ENCODE measurements at places on chromosomes 2 and 18.
A peak's percentile ranks its signal among the peaks of the same experiment; 100 is the strongest.

- no peak for DNase-seq
These were observed 71.3 kb downstream of the SMC6 start for GRCh38 chr2:17682098-17682857.

DNA sequence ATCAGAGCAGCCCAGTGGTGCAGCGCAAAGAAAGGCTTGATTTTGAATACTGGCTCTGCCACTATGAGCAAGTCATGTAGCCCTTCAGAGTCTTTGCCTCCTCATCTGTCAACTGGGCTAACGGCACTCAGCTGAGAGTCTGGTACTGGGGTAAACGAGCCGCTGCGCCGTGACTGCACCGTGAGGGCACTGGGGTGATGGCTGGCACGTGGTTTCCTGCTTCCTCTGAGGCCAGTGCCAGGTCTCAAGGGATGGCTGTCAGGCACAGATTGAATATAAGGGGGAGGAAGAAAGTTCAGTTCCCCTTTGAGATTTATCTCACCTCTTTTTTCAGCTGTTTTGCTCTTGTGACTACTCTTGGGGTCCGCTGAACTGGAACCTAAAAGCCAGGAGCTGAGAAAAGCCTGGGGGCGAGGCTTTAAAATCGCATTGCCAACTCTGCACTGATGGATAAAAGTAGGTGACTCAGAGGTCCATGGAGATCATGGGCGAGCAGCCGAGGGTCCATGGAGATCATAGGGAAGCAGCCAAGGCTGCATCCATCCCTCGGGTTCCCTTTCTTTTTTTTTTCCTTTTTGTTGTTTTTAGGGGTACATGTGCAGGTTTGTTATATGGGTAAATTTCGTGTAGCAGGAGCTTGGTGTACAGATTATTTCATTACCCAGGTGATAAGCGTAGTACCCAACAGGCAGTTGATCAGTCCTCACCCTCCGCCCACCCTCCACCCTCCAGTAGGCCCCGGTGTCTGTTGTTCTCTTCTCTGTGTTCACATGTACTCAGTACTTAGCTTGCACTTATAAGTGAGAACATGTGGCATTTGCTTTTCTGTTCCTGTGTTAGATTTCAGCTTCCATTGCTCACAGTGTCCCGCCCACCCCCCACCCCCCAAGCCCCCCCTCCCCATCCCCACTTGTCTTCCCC is 114.3 kb downstream of the SPP2 start:
- no peak for DNase-seq

DNA sequence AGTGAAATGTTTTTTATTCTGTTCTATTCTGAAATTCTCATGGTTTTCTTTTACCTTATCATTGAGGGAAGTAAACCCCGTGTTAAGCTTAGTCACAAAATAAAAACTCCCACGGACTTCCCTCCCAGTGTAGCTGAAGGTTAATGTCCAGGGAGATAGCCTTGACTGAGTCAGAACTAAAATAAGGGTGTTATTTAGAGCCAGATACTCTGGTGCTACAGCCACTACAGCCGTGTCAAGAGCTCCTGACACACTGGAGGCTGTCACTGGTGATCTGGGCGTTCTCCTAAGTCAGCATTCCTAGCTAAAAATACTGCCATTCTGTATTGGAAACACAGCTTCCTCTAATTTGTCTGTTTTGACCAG is 82.0 kb upstream of the RANBP2 start:
- peak; percentile 92 for DNase-seq

- DNase-seq, result peak; percentile 84
These were observed 34.1 kb downstream of the PTPRM start for GRCh38 chr18:7601246-7601615.

DNA sequence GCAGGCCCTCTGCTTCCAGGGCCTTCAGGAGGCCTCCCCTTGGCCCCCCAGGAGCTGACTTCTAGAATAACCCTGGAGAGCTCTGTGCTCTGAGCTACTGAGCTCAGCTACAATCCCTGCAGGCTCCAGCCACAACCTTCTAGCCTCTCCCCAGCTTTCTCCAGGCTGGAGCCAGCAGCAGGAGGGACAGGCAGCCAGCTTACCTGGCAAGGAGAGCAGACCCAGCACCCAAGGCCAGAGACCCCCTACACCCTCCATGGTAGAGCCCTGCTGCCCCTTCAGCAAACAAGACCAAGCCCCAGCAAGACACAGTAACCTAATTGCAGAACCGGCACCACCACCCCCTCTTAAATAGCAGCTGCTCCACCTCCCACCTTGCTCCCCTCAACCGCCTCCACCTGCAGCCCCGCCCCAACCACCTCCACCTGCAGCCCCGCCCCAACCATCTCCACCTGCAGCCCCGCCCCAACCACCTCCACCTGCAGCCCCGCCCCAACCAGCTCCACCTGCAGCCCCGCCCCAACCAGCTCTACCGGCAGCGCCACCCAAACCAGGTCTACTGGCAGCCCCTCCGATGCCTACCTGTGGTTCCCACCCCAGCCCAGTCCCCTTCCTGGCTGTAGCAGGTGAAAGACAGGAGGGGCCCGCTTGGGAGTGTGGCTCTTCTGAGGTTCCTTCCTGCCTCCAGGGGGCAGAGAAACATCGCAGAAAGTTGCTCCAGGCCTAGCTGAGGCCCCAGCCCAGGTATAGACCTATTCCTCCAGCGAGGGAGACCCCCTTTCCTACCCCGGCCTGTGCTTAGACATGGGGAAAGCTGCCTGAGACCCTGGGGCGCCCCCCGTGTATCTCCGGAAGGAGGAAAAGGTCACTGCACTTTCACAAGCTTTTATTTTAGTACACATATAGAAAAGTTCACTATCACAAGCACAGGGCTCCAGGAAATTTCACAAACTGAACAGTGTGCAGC is at the start of gene ASTL:
Gene ASTL, minus strand, starts transcription at position 324 of the 967 bp plus-strand sequence. Its CDS starts 66 bp downstream, at position 258.
- peak; percentile 67 for DNase-seq

- DNase-seq, result peak; percentile 51
These were observed 36.1 kb downstream of the SPIRE1 start for GRCh38 chr18:12621742-12622306.

GRCh38 chr18:46447792-46448191 is 209.2 kb downstream of the LOXHD1 start:
- DNase-seq, result no peak

DNA sequence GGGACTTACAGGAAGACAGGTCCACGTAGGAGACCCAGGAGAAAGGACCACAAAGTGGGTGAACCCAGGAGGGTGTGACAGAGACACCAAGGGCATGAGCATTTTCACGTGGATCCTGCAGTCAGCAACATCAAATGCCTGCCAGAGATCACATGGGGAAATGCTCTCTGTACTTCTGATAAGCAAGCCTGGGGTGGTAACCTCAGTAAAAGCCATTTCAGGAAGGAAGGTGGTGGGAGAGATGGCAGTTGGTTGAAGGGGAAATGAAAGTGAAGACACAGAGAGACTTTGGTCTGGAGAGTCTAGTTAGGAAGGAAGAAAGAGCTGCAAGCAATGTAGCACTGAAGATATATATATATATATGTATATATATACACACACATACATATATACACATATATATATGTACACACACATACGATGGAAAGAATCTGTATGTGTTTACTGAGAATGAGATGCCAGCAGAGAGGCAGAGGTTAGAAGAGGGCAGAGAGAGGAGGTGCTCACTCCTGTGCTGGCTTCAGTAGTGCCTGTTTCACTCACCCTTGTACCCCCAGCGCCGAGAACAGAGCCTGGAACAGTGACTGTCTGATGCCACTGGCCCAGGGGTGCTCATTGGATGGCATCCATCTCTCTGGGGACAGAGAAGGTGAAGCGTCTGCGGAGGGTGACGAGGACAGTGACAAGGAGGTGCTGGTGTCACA is 314.9 kb downstream of the AFF3 start:
- no peak for DNase-seq

DNA sequence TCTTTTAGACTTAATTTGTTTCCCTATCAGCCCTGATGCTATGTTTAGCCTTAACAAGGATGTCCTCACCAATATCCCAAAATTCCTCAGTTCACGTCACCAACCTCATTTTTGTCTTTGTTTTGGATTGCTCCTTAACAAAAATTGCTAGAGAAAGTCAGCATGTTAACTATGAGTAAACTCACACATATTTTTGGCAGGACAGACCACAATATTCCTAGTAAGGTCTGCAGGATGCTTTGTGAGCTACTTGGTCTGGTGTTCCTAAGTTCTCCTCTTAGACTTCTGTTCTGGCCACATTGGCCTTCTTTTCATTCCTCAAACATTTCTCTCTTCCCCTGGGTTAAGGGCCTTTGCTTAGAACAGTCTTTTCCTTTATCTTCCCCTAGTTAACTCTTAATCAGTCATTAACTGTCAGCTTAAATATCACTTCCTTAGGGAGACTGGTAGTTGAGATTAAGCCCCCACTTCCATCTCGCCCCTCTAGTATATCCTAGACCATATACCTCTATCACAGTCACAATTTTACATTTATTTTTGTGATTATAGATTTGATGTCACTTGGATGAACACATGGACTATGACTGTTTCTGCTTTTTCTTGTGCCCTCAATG is 116.2 kb downstream of the ADCYAP1 start:
- no peak for DNase-seq

GRCh38 chr2:157792335-157793052 is 83.6 kb downstream of the ACVR1 start:
- DNase-seq, result peak; percentile 53

- DNase-seq, result no peak
These were observed 44.2 kb downstream of the SP140 start for GRCh38 chr2:230269715-230270114.

DNA sequence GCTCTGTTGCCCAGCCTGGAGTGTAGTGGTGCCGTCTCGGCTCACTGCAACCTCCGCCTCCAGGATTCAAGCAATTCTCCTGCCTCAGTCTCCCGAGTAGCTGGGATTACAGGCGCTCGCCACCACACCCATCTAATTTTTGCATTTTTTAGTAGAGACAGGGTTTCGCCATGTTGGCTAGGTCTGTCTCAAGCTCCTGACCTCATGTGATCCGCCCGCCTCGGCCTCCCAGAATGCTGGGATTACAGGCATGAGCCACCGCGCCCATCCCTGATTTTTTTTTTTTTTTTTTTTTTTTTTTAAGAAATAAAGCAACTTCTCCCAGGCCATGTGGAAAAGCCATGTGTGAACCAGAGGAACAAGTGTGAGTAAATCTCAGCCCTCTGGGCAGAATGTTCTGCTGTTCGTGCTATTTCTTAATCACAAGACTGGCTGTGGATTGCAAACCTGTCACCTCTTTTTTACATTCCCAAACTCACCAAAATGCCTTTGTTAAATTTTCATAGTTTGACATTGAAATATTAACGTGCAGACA is 6.4 kb upstream of the SH3BP4 start:
- DNase-seq, result no peak

DNA sequence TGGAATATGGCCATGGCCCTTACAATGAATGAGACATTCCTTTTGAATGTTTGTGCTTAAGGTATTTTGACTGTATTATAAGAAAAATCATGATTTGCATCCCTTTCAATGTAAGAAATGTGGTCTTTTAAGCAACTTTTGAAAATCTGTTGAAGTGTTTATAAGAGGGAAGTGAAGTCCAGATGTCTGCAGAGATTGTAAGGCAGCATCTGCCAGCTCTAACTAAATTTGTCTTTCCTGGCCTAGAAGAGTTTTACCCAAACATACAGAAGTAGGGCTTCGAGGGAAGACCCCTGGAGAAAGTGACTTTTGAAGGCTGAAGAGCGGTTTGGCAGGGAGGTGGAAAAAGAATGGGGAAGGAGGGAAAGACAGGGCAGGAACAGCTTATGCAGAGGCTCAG is 12.2 kb downstream of the EML6 start:
- no peak for DNase-seq

GRCh38 chr2:69390471-69390870 is 3.4 kb upstream of the GFPT1 start:
- no peak for DNase-seq

- DNase-seq, result peak; percentile 71
These were observed at the start of gene MREG for GRCh38 chr2:216013080-216013909. TSS of gene MREG (minus strand) at chr2:216013551. CDS start at chr2:216013327, 224 bp downstream.

DNA sequence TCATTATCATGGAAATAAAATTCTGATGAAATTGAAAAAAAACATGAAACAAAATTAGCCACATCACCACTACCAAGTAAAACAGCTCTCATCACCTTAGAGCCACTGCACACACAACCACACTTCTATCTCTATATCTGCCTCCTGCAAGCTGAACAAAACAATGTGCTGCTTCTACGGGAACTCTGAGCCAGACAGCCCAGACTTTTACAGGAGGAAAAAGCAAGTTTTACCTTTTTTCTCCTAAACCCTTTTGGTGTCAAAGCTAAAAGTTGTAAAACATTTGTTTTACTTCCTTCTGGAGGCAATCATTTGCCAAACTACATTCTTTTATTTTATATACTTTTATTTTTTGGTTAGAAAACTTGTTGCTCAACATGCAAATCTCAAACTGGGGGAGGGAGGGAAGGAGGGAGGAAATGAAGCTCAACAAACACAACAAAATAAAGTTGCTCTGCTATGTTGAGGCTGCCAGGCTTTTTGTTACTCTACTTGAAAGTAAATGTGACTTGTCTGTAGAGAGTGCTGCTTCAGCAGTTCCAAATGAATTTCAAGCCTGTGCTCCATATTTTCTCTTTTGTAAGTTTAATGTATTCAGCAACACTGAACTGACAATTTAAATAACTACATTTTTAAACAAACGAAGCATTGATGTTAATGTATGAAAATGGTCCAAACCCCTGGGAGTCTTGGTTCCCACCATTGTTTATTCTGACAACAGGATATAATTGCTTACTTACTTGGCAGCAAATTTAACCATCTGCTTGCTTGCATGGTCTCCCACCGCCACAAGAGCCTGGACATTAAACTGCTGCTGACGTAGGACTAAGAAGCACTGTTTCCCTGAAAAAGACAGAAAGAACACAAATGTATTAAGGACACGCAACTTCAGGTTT is 24.5 kb downstream of the DARS1 start:
- DNase-seq, result peak; percentile 53

GRCh38 chr2:10212827-10213226 is 89.9 kb upstream of the HPCAL1 start:
- no peak for DNase-seq

- DNase-seq, result no peak
These were observed 899 bp upstream of the PSTPIP2 start for GRCh38 chr18:46072959-46073358.

GRCh38 chr2:121066526-121066925 is 218.5 kb downstream of the TFCP2L1 start:
- DNase-seq, result peak; percentile 25

- peak; percentile 70 for DNase-seq
These were observed 921 bp downstream of the VAPA start for GRCh38 chr18:9914584-9915290.

DNA sequence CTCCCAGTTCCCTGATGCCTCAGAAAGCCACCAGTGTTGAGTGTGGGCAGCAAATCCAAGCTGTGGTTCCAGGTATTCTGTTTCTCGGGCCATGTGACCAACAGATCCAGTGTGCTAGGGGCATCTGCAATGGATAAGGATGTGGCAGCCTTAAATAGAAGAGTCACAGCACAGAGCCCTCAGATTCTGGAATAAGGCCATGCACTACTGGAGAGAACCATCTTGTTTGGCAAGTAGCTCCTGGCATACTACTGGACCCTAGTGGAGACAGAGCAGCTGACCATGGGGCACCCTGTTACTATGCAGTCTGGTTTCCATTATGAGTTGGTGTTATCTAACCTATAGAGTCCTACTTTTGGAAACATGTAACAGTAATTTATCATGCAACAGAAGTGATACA is 53.3 kb upstream of the ZBTB7C start:
- DNase-seq, result no peak

- no peak for DNase-seq
These were observed 39.4 kb downstream of the ARID5A start for GRCh38 chr2:96575785-96576456.

GRCh38 chr18:10308154-10308553 is 146.3 kb upstream of the APCDD1 start:
- DNase-seq, result no peak

- no peak for DNase-seq
These were observed 19.0 kb downstream of the UBE2E3 start for GRCh38 chr2:180999274-180999964.

GRCh38 chr2:18792226-18792629 is 202.9 kb upstream of the NT5C1B start:
- peak; percentile 36 for DNase-seq

GRCh38 chr2:118845522-118846441 is 1.7 kb downstream of the EN1 start:
- DNase-seq, result no peak
